ENCODE measurements at places on chromosomes 13 and 19.

- DNase-seq, result no peak
Observed at GRCh38 chr13:111947876-111948275, 119.1 kb upstream of the SOX1 start.

- no peak for DNase-seq
Observed at GRCh38 chr19:33691736-33692135, 70.0 kb downstream of the CHST8 start.

- DNase-seq, result no peak
Observed at GRCh38 chr19:15304140-15304705, 28.1 kb downstream of the BRD4 start.

GRCh38 chr19:11373166-11373884 is 1.1 kb upstream of the SWSAP1 start:
- DNase-seq, result no peak

All from GM06990 (cell line).